ENCODE measurements at places on chromosomes 5 and 9. TPM values are rescaled to one million over a fixed set of nuclear protein-coding genes. Genes with fewer than 3 reads are reported as not detected.

SLC25A2 gene
- total RNA-seq, result 0.61 TPM

DNA sequence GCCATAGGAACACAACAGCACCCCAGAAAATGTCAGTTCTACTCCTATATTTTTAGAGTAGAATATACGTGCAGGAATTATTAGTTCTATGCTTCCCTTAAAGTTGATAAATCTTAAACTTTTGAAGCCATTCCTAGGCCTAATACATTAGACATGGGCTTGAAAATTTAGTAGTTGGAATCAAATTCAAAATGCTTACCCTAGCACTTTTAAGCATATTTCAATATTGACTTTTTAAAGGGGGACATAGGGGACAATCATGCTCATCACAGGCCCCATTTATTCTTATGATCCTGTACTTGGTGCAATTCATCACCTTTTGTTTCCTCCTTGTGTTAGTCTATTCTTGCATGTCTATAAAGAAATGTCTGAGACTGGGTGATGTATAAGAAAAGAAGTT lies 129.0 kb downstream of the FAM174A start:
- DNase-seq, result no peak

DNA sequence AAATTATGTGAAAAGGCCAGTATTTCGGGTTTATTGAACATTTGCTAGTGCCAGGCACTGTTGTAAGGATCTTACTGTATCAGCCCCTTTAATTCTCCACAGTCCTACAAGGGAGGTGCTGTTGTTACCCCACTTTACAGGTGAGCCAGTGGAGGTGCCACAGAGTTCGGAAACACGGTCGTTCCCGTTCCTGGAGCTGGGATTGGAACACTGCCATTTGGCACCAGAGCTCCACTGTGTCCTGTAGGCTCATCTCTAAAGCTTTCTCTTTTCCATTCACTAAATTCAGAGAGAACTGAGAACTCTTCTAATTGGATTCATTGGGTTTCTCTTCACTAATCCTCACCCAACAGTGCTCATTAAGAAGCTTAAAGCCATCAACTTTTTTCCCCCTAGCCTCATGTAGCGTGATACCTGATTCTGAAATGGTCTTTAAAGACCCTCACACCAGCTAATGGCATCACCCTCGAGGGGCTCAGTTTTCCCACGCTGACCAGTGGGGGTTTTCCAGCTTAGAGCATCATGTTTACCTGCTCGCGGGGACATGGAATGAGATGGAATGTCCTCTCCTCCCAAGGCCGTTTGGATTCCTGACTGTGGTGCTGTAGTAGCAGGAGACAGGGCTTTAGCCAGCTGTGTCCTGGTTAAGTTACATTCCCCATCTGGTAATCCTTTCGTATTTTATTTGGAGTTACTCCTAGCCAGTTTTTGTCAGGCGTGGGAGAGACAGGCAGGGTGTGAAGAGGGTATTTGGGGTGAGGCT lies 5.8 kb downstream of the ERGIC1 start:
- DNase-seq, result no peak

DNA sequence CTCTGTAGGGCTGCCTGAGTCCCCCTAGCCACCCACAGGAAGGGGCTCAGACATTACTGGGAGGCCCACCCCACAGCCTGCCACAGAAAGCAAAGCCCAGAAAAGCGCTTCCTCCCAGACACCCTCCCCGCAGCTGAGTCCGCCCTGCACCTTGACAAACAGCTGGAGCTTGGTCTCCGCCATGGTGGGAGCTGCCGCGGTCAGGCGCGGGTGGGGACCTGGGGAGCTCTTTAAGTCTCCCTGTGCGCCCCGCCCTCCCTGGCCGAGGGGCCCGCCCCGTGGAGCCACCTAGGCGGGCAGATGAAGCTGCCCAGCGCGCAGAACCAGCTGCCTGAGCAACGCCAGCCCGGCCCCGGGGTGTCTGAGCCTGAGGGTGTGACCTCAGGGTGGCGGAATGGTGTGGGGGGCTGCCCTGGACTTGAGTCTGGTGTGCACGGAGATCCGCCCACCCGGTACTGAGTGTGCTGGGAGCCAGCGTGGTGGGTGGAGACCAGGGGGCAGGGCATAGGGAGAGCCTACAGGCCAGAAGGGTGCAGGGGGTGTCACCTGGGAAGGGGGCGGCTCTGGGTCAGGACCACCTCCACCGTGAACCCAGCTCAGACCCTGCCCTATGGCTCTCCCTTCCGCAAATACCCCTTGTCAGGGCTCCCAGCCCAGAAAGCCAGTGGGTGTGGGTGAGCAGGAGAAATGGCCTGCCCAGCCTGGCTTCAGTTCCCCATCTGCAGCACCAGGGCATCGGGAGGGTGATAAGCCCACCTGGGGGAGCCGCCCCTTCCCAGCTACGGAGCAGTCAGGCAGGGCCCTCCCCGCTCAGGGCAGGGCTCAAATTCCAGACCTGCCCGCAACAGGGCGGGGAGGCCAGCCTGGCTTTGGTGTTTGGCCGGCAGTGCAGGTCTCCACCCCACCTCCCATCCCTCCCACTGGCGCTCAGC lies at the start of gene CLIC3:
TSS of gene CLIC3 (minus strand) at position 208 of the 932 bp plus-strand sequence. CDS start at position 183, 25 bp downstream.
- no peak for DNase-seq

- no peak for DNase-seq
Observed at GRCh38 chr9:110364451-110364850, 26.8 kb upstream of the TXNDC8 start.

GBA2 gene
- total RNA-seq, result 54.5 TPM

ACSL6 gene
- total RNA-seq, result 0.35 TPM

- no peak for DNase-seq
Observed at GRCh38 chr9:90141723-90142122, 500.9 kb downstream of the DIRAS2 start.

- no peak for DNase-seq
Observed at GRCh38 chr5:6378766-6379103, 388 bp upstream of the MED10 start.

GRCh38 chr5:78811866-78812265 lies 163.3 kb upstream of the LHFPL2 start:
- DNase-seq, result no peak

DNA sequence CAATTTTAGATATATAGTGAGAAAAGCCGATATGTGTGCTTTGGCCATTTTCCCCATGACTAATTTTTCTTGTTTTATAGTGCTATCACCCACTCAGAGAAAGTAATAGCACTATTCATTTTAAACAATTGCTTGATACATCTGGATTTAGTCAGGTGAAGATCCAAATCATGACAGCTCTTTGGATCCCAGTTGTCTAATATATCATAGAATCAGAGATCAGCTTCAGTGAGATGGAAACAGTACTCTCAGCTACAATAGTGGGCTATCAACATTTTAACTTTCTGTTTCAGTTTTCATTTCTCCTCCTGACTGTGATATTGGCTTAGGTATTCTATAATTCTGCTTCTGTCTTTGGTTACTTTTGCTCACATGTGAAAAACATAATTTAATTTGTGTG lies 38.7 kb downstream of the VCAN start:
- no peak for DNase-seq

DNA sequence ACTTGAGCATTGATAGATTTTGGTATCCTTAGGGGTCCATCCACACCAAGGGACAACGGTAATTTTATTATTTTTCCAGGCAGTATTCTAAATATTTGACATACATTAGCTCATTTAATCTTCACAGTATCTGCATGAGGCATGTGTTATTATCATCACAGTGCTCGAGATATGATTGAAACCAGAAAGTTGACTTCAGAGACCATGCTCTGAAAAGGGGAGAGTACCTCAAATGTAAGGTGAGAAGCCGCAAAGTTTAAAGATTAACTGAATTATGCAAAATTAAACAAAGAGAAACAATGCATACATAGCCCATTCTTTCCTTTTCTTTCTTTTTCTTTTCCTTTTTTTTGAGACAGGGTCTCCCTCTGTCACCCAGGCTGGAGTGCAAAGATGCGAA lies 104.1 kb downstream of the SLC25A46 start:
- no peak for DNase-seq

- no peak for DNase-seq
Observed at GRCh38 chr5:177446200-177447065, at the start of gene PRR7. TSS of gene PRR7 (plus strand) at chr5:177446814. CDS start at chr5:177455068, 8,254 bp downstream.

- no peak for DNase-seq
Observed at GRCh38 chr9:85594316-85594715, 147.4 kb downstream of the AGTPBP1 start.

SNCB gene
- not detected for total RNA-seq

DAB2 gene
- 221 TPM for total RNA-seq

CXCL14 gene
- total RNA-seq, result 26.6 TPM

DNA sequence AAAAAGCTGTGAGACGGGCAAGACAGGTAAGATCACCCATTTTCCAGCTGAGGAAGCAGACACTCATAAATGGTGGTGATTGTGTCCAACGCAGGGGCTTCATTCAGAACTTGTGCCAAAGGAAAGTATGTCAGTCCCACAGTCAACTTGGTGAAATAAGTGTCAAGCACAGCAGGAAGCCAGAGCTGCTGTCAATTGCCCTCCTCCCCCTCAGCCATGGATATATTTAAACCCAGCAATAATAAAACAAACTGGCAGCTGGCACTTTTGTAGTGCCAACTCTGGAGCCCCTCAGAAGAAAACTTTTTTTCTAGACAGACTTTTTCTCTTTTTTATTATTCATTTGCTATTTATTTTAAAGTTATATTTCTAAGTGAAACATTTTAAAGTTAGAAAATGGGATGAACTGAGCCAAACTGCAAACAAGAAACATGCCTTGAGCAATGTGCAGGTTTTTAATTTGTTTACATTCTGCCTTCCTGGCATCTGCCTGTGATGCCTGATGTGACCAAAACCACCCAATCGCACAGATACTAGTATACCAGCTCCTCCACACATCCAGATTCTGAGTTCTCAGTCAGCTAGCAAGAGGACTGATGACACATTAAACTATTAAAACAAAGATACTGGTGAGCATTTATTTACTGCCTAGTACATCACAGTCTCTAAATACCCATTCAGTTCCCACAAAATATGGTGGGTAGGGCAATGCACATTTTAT lies 17.0 kb downstream of the DMAC1 start:
- no peak for DNase-seq

- no peak for DNase-seq
Observed at GRCh38 chr9:87016681-87017080, 69.4 kb upstream of the GAS1 start.

GABRB2 gene
- 4.8 TPM for total RNA-seq

GRCh38 chr5:92552206-92553160 lies 1028.5 kb downstream of the NR2F1-AS1 start:
- no peak for DNase-seq
